H54 (cell line): ENCODE measurements at places on chromosomes 4 and X.
A peak's percentile ranks its signal among the peaks of the same experiment; 100 is the strongest.

DNA sequence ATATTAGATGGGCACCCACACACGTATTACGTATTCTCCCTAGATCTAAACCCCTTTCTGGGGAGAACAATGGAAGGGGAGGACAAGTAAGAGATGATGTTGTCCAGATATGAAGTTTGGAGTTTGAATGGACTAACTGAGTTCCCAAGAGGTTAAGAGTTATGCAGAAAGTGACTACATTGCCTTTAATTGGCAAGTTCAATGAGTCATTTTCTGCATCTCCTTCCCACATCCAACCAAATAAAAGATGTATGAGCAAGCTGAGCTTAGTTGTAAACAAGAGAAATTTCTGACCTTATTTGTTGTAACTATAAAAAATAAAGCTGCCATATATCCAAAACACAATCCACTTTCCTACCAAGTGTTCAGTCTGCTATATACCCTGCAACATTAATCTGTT lies 50.5 kb downstream of the TIGD2 start:
- DNase-seq = no peak

GRCh38 chr4:85784947-85785346 lies 310.0 kb downstream of the ARHGAP24 start:
- DNase-seq = no peak

- no peak for DNase-seq
Observed at GRCh38 chr4:147201016-147201415, 255.4 kb upstream of the TTC29 start.

DNA sequence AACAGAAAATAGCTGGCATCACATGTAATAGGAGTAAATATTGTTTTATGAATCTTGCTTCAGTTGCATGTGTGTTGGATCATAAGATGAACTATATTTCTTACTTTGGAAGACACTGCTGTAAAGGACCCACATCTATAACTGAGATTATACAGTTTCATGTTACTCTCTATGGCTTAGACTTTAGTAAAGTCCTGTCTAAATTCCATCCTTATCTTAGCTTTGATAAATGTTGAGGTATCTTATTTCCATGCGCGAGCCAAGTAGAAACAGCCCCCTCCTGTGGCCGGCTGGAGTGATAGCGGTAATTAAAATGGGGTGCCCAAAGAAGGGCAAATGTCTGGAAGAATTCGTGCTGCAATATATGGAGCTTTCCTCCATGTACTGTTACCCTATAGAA lies 43.0 kb downstream of the CCDC158 start:
- no peak for DNase-seq

- DNase-seq = peak; percentile 15
Observed at GRCh38 chr4:105022811-105023667, 123.6 kb upstream of the TET2 start.

DNA sequence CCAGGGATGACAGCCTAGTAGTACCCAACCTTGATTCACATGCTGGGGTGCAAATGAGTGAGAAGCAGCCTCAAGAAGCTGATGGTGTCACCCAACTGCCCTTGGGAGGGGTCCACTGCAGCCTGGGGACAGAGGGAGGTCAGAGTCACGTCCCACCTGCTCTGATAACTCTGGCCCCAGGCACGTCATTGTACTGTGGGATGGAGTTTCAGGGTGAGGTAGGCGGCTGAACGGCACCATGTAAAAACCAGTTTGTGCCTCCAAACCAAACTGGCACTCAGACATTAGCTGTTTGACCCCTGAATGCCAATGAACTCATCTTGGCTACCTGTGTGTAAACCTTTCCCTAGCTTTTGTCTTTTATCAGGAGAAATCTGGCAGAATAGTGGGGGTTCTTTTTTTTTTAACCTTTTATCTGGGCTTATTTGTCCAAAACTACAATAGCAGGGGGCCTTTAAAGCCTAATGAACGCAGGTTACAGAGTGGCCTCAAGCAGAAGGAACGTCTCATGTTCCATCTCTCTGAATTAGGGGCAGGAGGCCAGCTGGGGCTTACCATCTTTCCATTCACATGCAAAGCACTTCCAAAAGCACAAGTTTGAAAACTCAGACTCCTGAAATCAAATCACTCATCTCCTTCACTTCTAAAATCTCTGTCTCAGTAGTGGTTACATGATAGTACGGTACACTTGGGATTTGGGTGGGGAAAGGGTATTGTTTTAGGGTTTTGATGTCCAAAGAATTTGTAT lies 89.4 kb downstream of the IRF2 start:
- DNase-seq = no peak

DNA sequence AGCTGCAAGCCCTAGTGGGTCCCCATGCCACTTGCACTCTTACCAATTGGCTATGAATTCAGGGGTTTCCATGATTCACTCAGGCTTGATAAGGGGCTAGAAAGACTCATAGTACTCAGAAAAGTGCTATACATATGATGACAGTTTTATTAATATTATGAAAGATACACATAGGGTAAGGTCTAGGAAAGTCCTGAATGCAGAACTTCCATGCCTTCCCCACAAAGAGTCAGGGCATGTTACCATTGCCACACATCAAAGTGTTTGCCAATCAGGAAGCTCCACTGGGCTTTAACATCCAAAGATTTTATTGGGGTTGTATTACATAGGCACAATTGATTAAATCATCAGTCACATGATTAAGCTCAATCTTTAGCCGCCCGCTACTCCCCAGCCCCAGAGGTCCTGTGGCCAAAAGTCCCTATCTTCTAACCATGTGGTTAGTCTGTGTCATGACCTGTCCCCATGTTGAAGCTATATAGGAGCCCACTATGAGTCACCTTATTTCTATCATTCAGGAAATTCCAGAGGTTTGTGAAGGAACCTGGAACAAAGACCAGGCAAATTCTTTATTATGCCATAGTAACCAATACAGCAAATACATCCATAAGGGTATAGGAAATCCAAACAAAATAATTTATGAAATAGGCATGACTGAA lies 635.6 kb downstream of the STPG2 start:
- DNase-seq = peak; percentile 0

DNA sequence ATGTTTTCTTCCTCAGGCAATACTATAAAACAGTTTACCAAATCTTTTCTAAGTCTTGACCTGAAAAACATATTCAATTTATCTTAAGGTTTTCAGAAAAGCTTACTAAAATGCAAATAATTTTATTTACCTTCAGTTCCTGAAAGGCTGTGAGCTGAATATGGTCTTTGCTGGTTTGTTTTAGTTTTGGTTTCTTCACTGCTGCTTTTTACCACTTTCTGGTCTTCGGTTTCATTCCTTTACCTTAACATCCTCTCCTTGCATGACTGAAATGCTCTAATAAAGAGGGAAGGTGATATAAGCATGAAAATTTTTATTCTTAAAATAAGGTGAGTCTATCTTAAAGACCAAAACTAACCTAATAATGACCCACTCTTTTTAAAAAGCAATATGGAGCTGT lies 97.1 kb upstream of the NRK start:
- DNase-seq = no peak

- no peak for DNase-seq
Observed at GRCh38 chr4:106869551-106869950, 166.6 kb downstream of the DKK2 start.

DNA sequence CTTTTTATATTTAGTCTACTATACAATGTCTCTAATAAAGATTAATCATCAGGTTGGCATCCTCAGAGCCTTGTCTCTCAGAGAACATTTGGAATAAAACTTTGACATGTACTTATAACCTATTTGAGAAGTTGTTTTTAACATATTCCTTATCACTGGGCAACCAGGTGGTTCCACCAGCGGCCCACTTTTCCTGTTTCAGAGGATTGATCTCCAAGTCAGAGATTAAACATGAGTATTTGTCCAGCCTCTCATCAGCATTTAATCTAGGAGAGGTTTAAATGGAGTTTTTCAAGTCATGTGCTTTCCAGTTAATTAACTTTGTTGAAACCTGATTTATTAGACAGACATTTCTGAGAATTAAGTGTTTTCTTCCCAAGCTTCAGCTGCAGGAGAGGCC lies 345.5 kb downstream of the GRXCR1 start:
- no peak for DNase-seq

GRCh38 chrX:16594490-16594889 lies 55.5 kb upstream of the S100G start:
- no peak for DNase-seq

DNA sequence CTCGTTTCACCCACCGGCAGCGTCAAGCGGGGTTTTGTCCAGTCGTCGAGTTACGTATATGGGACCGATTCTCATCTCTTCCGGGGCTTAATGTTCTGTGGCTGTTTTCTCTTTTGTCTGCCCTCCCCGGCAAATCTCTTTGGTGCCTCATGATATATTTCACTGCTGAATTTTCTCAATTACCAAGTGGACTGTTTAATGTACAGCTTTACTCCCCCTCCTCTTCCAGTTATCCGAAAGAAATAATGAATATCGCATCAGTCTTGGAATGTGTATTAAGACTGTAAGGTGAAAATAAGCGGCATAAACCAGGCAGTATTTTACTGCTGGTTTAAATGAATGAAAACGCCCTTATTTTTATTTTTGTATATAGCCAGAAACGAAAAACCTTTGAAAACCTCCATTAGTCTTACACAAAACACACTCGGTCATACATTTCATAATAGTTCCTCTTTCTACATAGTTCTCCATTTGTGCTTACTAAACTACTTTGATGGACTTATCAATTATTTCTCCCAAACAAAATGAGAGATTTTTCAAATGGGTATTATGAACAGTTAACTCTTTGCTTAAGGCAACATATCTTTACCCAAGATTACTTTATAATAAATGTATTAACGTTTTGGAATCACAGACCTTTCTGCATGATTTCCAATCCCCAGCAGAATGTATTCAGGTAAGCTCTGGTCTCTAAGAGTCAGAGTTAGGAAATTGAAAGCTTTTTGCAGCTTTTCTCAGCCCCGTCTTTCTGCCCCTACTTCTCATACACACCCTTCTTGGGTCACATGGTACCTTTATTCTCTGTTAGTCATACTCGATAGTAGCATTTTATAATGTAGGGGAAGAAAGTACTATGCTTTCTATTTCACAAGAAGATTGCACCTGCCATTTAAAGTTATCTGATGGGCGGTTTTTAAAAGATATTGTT lies 979 bp downstream of the RP2 start:
- no peak for DNase-seq

DNA sequence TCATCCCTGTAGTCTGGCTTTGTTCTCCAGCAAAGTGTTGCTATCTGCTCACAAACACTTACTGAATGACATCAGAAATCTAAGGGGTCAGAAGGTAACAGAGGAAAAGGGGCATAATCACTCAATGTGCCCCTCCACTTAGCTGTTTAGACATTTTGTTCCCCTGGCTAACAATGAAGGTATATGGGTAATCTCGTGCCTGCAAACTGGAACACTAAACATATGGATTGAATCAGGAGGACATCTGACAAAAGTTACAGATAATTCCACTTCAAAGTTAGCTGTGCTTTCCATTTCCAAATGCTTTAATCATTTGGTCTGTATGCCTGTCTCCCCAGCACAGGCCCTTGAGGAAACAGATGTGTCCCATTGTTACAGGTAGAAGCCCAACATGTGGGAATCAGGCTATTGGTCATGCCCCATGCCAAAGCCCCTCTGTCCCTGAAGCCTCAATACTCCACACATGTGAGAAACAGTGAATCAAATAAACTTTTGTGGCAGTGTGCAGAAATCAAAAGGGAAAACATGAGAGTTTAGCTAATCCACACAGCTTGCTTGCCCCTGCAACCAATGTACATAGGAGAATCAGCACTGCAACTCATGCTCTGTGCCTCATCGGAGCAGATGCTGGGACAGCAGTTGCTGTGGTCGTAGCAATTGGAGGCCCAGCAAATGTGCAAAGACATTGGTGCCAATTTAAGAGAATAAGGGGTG lies 111.7 kb downstream of the RNF150 start:
- no peak for DNase-seq

- DNase-seq = no peak
Observed at GRCh38 chr4:151860561-151861093, 99.8 kb upstream of the GATB start.

- DNase-seq = no peak
Observed at GRCh38 chr4:112765317-112765974, 128.5 kb downstream of the LARP7 start.

DNA sequence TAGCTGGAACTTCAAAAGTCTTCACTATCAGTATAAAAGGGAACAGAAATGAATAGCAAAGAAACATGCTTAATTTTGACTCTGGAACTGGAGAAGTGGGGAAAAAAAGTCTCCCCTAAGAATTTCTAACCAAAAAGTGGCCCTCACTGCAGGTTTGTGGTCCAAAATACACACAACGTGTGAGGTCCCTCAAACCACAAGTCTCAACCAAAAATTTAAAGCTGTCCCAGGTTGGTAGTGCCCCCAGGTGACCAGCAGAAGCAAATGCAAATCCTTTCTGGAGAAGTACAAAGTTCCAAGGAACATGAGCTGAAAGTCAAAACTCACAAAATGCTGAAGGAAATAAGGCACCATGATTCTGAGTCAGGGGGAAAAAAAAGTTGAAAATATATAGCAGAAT lies 23.6 kb upstream of the VAMP7 start:
- DNase-seq = peak; percentile 3

GRCh38 chrX:115960440-115961084 lies 210.0 kb upstream of the AGTR2 start:
- DNase-seq = no peak

DNA sequence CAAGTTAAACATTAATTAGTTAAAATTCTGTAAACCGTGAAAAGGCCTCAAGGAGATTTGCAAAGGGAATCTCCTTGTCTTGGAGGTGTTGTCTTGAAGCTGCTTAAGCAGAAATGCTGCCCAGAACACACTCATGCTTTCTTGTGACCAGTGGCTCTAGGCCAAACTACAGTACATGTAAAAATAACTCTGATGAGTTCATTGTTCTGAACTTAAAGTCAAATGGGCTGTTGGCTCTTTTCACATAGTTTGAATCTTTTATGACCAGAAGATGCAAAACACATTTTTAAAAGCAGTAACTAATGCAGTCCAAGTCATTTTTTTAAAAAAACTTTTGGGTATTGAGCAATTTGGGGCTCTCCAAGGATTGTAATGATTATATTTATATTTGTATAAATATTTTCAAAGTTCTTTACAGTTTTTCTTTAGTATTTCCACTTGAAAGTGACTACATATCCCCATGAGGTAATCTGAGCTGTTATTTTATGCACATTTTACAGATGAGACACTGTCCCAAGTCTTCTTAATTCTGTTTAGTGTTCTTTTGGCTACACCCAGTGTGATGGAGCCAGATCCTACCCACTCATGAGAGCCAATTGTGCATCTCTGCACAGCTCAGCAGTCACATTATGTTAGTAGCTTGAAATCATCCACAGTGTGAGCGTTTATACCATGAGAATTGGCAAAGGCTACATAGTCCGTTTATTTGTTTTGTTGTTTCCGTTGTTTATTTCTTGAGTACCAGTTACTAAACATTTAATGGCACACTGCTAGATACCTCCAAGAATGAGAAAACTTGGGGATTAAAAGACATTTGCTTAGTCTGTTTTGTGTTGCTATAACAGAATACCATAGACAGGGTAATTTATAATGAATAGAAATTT lies 112.8 kb upstream of the ATXN3L start:
- no peak for DNase-seq

GRCh38 chrX:48834383-48834709 lies 1.1 kb downstream of the PCSK1N start:
- no peak for DNase-seq

- DNase-seq = no peak
Observed at GRCh38 chrX:152930516-152930915, 32.6 kb downstream of the ZNF185 start.

- no peak for DNase-seq
Observed at GRCh38 chr4:83993774-83994173, 457.9 kb downstream of the GPAT3 start.
